ENCODE measurements at places on chromosomes 6 and 20.
A peak's percentile ranks its signal among the peaks of the same experiment; 100 is the strongest.

GRCh38 chr20:63747622-63748069, 8.1 kb downstream of the SLC2A4RG start:
- no peak for DNase-seq

GRCh38 chr6:4059115-4059777, 19.7 kb downstream of the FAM217A start:
- peak; percentile 62 for DNase-seq

DNA sequence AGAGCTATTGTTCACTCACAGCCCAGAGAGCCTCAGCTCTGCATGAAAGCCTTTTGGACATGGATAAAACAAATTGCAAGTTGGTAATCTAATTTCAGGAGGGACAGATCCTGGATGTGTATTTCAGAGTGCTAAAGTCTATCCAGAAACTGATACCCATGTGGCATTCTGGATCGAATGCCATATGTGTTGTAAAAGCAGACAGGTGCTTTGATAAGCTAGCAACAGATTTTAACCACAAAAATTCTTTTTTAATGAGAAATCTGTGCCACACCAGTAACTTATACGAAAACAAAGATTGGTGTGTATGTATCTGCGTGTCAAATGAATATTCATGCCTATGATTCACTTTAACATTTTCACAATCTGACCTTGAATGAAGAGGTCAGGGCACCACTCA, 936.6 kb upstream of the MAP3K7 start:
- DNase-seq: no peak

DNA sequence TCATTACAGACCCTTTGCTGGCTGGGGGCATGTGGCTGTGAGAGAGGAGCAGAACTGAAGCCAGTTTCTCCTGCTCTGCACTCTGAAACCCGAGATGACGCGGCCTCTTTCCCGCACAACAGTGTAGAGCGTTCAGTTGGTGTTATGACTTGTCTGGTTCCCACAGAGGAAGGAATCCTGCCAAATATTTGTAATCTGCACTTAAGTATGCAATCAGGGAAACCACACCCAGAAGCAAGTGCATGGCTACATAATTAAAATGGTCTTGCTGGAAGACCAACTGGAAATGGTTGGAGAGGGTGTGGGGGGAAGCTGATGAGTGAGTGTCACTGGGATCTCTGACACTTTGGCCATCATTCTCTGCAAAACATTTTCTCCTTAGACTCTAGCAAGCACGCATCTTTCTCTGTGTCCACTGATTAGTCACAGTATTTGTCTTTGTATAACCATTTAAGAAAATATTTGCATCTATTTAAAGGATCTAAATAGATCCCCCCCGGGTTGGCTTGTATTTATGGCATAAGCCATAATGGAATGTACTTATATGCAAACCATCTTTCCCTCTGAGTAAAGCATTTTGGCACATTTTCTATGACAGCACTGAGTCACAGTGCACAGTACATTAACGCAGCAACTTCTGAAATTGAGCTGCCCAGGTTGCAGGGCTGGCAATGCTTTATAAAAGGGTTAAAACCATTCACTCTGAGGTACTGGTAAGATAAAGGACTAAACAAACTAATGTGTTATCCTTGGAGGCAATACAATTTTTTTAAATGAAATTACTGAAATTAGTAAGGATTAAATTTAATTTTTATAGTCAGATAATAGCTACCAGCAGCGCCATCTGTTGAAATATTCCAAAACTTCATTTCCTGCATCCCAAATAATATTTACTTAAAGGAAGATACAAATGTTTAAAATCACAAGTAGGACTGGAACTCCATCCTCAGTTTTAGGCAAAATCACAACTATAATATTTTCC, 76.7 kb downstream of the FOXC1 start:
- DNase-seq: no peak

GRCh38 chr6:50585441-50586330, 127.6 kb upstream of the TFAP2D start:
- no peak for DNase-seq

GRCh38 chr6:162907876-162908481, 180.2 kb downstream of the PACRG start:
- no peak for DNase-seq

- DNase-seq: no peak
These were observed 2.6 kb downstream of the TRIM39 start for GRCh38 chr6:30329331-30329730.

DNA sequence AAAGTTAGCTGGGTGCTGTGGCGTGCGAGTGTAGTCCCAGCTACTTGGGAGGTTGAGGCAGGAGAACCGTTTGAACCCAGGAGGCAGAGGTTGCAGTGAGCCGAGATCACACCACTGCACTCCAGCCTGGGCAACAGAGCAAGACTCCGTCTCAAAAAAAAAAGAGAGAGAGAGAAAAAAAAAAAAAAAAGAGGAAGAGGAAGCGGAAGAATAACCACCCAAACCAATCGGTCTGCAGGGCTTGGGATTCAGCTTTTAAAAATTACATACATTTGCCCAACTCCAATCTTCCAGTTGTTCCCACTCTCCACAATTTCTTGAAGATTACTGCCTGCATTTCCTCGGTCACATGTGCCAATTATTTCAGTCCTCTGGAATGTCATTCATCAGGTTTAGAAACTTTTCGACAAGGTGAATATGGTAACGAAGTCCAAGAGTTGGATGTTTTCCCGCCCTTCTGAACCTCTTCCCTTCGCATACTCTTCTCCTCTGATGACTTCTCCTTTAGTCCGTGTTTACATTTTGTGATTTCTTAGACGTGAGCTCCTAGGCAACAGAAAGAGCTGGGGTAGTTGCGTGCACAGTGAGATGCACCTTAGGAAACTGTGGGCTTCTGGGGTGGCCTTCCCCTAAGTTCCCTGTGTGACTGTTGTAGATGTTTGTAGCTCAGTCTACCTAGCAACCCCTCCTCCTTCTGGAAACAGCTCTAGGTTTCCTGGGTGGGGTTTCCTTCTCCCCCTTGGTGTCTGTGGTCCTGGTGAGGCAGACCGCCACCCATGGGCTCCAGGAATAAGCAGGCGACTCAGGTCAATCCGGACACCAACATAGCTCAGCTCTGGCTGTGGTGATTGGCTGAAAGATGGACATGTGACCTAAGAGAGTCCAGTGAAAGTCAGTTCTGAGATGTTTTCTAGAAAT, 63.0 kb upstream of the NCOA3 start:
- DNase-seq: no peak

DNA sequence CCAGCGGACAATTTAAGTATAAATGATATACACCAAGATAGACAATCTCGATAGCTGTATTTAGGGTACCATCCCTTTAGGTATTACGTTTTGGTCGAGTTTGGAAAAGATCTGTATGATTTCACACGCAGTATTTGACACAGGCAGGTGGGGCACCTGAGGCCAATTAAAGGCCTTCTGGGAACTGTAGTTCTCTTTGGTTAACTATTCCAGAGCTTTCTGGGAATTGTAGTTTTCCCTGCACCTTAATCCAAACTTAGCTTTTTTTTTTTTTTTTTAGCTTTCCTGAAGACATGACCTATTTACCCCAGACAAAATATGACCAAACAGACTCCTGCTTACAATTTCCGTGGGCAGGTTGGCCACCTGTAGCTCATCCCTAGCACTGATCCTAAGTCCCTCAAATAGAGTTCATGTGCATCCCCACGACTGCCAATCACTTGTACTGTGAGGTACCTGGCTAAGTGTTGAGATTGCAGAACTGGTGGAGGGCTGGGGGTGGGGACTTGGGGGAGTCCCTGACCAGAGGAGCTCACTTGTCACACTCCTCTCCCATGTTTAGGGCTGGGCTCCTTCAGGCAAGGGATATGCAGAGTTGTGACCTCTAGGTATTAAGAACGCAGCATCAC, 999 bp upstream of the EHMT2 start:
- DNase-seq: no peak

GRCh38 chr6:152423216-152424103, 213.7 kb downstream of the SYNE1 start:
- no peak for DNase-seq

GRCh38 chr6:32816746-32817204, at the start of gene HLA-DOB:
HLA-DOB (minus strand) TSS chr6:32817002; CDS start chr6:32816951, 51 bp downstream.
- no peak for DNase-seq

DNA sequence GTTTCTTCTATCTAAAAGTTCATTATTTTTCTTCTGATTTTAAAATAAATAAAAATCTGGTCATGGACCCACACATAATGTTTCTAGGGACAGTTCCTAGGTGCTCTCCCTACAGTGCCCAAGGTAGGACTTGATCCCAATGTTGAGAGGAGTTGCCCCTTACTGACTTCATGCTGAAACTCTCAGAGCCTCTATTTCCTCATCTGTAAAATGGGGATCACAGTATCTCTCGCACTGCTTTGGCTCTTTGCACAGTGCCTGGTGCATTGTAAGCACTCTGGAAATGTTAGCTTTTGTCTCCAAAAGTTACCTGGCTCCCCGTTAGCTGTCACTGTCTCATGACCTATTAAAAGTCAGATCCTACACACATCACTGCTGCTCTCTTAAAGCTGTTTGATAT, 205.5 kb downstream of the TSHZ2 start:
- no peak for DNase-seq

GRCh38 chr6:14121936-14122344, 4.4 kb downstream of the CD83 start:
- DNase-seq: no peak

DNA sequence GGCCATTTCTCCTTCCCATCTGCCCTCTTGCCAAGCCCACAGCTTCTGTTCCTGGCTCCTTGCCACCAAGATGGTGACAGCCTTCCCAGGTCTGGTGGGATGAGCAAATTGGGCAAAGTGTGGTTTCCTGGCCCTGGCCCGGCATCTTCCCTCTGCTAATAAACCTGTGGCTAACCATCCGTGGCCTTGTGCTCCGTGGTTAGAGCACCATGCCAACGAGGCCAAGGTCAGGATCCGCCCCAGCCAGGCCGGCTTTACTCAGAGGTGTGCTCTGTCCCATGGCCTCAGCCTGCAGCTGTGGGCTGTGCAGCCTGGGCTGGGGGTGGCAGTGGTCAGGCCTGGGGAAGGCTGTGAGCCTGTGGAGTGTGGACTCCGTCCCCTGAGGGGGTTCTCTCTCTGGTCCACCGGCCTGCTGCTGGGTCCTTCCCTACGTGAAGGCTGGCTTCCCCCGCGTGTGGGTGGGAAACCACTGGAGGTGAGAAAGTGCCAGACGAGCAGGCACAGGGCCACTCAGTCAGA, 117.4 kb downstream of the VEGFA start:
- no peak for DNase-seq

DNA sequence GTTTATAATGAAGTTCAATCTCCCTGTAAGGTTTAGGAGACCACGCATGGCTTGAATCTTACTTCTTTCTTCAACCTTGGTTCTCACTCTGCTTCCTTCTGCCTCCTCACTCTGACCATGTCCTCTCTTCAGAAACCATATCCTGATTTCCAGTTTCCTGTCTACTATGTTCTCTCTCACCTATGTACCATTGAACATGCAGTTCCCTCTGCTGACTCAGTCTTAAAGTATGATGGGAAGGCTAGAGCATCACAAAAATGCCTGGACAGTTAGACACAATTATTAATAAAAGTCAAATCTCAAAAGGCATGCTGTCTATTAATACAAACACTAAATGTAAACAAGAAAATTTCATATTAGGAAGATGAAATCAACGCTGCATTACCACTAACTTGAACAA, 151.6 kb downstream of the PRKN start:
- DNase-seq: no peak

DNA sequence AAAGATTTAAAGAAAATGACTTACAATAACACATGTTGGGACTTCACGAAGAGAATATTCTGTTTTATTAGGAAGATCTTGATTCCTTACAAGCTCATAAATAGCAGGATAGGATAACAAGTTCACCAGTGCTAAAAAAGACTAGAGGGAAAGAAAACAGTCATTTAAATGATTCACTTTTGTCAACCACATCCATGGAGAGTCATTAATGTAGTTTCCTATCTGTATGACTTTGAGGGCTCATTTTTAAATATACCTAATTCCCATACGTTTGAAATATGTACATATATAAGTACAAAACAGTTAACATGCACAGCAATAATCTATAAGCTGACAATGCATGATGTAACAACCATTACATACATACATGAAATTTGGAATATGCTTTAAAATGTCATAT, 111.1 kb downstream of the TBC1D32 start:
- DNase-seq: no peak

DNA sequence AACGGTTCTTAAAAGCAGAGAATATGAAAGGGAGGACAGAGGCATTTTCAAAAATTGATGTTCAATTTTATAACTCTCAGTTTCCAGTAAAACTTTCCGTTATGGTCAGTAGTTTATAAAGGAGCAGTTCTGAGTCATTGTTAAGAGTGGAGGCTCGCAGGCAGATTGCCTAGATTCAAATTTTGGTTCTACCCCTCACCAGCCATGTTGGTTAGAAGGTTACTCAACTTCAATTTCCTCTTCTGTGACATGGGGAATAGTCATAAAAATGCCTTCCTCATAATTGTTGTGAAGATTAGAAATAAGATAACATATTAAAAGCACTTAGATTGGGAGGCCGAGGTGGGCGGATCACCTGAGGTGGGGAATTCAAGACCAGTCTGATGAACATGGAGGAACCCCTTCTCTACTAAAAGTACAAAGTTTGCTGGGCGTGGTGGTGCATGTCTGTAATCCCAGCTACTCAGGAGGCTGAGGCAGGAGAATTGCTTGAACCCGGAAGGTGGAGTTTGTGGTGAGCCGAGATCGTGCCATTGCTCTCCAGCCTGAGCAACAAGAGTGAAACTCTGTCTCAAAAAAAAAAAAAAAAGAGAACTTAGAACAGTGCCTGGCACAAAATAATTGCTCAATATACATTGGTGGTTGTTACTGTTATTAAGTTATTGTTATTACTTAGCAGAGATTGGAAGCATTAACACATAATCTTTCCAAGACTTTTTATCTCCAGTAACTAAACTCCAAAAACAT, 348.9 kb downstream of the NRN1 start:
- no peak for DNase-seq

DNA sequence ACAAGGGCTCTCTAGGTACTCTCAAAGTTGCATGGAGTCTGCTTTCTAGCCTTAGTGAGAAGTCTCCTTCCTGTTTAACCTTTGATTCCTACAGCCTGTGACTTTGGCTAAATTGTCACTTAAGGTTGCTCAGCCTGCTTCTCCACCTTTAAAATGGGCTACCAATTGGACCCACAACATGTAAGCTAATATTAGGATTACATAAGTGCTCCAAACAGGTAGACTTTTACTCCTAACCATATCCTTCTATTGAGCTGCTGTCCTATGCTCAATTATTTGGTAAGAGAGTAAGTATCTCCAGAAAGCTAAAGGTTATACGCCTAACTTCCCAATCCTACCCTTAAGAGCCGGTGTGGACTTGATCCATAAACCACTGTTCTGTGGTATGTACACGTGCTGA, 2.9 kb downstream of the PCNA start:
- DNase-seq: no peak

DNA sequence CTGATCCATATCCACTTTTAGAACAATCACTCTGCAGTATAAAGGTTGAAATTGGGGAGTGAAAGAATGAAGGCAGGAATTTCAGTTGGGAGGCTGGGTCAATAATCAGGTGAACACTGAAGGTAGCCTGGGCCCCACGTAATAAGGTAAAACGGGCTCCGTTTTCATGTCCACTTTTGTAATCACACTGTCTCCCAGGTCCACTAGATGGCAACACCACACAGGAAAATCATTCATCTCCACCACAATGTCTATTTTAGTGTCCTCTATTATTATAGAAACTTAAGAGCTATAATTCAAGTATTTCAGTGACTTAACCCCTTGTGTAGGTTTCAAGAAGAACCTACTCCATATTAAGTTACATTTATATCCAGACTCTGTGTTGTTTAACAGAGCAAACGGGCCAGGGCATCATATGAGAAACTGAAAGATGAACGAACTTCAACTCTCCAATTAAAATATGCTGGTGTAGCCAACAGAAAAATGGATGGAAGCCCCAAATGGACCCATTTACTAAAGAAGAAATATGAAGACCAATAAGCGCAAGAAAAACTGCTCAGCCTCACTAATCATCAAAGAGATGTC, 45.9 kb upstream of the MC3R start:
- DNase-seq: no peak

GRCh38 chr6:87663434-87663833, 38.6 kb downstream of the AKIRIN2 start:
- no peak for DNase-seq
